ENCODE measurements at places on chromosomes 3 and 15.

GRCh38 chr3:168220556-168220955, 124.8 kb upstream of the GOLIM4 start:
- no peak for DNase-seq

DNA sequence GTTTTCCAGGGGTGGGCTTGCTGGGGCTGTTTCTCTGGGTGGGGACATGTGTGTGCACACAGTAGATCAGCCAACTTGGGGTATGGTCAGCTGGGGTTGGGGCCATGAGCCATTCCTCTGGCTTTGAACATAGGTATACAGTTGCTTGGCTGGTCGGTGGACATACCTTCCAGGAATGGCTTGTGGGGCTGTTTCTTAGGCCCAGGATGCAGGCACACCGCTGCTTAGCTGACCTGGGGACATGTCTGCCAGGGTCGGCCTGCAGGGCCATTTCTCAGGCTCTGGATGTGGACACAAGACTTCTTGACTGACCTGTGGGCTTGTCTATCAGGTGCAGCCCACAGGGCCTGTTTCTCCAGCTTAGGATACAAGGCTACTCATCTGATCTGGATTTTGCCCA, 130.6 kb downstream of the DOCK3 start:
- no peak for DNase-seq

DNA sequence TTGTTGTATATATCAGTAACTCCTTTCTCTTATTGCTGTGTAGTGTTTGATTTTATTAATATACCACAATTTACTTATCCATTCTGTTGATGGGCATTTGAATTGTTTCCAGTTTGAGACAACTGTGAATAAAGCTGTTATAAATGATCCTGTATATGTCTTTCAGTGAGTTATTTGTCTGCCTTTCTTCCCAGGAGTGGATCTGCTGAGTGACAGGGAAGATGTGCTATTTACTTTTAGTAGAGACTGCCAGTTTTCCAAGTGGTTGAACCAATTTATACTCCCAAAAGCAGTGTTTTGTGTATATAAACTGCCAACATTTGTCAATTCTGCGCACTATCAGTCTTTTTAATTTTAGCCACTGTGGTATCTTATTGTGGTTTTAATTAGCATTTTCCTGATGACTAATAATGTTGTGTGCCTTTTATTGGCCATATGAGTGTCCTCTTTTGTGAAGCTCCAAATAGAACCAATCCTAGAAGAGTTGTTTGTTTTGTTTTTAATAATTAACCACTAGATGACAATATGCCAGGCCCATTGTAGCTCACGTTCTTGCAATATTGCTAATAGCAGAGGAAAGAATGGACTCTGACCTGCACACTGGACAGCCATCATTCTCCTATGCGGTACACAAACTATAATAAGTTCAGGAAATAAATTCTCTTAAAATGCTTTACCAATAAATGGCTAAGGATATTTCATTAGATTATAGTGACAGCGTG, 25.3 kb downstream of the TRANK1 start:
- no peak for DNase-seq

DNA sequence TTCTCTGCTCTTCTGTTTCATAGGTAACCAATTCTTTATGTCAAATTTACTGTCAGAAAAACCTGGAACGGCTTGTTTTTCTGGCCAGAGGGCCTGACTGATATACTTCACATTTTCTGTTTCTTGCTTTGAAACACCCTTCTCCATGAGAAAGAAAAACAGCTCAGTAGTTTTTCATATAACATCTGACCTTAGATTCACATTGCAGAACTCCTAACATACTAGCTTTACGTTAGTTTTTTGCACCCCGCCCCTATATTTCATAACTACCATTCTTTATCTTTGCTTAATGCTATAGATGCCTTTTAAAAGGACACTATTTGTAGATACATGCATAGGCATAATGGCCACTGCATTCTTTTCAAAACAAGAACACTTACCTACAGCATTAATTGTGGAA, 83.9 kb upstream of the TSC22D2 start:
- DNase-seq: no peak

DNA sequence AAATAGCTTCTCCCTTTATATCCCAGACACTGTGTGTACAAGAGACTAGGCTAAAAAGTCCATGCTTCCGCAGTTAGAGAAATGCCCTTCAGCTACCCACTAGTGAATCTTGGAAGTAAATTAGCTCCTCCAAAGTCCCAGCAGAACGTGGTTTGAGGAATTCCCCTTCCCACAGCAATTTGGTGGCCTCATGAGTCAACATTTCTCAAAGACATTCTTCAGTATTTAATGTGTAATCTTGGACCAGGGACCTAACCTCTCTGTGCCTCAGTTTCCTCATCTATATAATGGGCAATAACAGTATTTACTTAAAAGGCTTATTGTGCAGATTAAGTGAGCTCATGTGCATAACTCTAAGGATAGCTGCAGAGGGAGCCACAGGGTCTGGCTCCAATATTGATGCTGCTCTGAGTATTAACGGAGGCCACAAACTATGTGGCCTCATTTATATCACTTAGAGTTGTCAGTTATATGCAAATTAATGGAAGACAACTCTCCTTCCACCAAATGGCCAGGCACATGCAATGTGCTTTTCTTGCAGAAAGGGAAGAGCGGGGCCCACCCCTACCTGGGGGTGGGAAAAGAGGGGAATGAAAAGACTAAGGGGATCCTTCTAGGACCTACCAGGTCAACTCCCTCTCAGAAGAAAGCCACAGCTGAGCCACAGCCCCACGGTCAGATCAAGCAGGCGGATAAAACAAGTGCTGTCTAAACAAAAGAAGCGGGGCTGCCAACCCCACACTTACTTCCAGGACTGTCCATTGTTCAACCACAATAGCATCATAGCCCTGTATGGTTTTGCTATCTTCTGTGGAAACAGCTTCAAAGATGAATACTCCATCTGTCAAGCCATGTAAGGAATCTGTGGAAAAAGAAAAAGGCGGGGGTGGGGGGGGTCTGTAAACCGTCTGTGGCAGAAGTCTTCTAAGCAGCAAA, 92.4 kb downstream of the OXNAD1 start:
- no peak for DNase-seq

GRCh38 chr3:152857082-152857481, 22.2 kb downstream of the P2RY1 start:
- DNase-seq: no peak

DNA sequence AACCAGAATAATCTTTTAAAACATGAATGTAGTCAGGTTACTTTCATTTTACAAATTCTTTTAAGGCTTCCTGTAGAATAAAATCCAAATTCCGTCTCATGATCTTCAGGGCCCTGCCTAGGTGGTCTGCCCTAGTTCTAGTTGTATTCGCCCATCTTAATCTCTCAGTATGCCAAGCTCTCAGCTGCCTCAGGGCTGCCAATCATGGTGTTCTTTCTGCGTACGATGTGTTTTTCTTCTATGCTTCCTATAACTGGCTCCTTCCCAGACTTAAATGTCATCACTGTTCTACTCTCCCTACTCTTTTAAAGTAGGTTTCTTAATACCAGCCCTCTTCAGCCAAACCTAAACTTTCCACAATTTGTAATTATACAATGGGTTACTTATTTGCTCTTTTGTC, 107.4 kb downstream of the GREM1 start:
- DNase-seq: no peak

GRCh38 chr3:31051226-31051625, 156.8 kb upstream of the GADL1 start:
- DNase-seq: no peak

DNA sequence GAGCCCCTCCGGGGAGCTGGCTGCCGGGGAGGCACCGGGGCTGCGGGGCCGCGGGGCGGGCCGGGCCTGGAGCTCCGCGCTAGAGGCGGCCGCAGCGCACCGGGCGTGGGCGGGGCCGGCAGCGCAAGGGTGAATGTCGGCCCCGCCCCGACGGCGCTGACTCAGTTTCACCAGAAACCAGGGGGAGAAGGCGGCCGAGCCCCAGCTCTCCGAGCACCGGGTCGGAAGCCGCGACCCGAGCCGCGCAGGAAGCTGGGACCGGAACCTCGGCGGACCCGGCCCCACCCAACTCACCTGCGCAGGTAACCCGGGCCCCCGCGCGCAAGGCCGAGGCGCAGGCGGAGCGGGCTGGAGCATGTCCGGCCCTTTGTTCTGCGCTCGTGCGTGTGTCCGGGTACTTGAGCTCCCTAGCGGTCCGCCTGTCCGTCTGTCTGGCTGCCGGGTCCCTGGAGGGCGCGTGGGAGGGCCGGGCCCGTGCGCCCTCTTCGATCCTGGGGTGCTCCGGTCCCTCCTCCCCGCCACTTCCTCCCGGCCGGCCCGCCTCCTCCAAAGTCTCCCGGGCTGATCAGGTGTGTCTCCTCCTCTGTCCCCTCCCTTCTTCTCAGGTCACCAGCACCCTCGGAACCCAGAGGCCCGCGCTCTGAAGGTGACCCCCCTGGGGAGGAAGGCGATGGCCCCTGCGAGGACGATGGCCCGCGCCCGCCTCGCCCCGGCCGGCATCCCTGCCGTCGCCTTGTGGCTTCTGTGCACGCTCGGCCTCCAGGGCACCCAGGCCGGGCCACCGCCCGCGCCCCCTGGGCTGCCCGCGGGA, at the start of gene SPINT1:
SPINT1 (plus strand) TSS at position 164 of the 811 bp plus-strand sequence; CDS start at position 671, 507 bp downstream.
- peak; percentile 62 for DNase-seq

GRCh38 chr15:71237456-71238188, 122.4 kb downstream of the THSD4 start:
- no peak for DNase-seq

DNA sequence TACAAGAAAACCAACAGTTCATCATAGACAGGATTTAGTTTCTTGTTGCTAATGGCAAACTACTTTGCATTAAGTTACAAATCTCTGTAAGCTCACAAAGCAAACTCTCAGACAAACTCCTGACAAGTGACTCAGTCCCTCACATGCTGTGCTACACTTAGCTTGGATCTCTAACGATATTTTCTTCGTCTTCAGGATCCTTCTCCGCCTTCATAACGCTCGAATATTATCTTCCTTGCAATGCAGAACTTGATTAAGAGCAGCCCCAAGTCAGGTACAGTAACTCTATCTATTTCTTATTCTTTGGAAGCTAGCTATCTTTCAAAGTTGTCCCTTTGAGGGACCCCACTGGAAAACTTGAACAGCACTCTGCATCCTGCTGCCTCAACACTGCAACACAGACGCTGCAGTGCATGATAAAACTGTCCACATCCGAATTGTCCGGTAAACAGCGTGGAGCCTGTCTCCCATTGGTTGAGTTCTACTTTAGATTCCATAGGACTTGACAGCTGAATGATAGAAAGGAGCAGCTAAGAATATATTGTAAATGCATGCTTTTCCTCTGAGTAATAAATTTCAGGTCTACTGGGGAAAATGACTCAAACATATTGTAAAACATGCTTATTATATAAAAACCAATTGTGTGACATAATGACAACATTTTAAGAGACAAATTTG, 61.3 kb downstream of the UACA start:
- no peak for DNase-seq

DNA sequence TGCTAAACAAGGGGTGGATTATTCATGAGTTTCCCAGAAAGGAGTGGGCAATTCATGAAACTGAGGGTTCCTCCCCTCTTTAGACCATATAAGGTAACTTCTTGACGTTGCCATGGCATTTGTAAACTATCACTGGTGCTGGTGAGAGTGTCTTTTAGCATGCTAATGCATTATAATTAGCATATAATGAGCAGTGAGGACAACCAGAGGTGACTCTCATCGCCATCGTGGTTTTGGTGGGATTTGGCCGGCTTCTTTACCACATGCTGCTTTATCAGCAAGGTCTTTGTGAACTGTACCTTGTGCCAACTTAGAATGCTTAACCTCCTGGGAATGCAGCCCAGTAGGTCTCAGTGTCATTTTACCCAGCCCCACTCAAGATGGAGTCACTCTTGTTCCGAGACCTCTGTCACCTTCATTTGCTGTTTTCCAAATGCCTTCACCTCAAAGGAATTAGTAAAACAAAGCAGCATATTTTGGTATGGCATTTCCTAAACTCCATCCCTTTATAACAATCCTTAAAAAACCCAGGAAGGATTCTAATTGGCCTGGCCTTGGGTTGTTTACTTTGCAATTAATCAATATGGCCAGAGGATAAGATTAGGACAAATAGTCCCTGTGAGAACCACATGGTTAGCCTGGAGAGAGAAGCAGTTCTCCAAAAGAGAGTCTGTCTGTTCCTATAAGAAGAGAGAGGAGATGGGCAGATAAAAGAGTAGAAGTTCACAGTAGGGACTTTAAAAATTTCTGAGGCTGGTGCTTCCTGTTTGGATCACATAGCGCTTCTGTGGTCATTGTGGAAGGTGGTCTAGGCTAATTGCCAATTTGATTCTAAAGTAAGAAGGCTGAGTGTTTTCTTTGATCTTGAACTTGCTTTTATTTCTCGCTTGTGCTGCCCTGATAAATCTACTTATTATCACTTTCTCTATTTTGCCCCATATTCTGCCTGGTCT, 155.2 kb upstream of the EOMES start:
- no peak for DNase-seq

DNA sequence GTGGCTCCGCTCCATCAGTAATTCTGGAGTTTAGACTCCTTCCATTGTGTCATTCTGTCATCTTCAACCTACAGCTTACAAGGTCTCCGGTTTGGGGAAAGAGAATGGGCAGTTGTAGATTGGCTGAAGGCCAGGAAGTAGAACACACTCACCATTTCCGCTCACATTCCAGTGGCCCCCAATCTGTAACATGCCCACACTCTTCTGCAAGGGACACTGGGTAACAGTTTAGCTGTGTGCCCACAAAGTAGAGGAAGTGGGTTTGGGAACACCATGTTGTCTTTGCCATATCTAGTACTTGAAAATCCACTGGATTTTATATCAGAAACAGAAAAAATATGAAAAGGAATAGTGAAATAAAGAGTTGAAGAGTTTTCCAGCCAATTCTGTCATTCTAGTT, 153.5 kb downstream of the SV2B start:
- DNase-seq: no peak

DNA sequence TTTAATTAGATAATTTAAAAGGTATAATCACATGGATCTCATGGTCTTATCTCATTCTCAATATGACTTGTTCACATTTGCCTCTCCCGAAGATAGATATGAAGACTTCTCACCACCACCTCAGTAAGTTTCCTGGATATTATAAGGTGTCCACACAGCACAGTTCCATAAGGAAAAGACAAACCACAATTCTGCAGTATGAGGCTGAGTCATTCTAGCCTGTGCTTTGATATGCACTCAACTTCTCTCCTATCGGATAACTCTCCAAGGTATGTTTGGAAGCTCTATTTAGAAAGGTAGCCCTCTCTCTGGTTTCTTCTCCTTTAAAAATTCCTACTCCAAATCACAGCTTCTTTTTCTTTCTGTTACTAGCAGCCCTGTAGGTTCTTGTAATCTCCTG, 612.8 kb downstream of the ZPLD1 start:
- DNase-seq: no peak

DNA sequence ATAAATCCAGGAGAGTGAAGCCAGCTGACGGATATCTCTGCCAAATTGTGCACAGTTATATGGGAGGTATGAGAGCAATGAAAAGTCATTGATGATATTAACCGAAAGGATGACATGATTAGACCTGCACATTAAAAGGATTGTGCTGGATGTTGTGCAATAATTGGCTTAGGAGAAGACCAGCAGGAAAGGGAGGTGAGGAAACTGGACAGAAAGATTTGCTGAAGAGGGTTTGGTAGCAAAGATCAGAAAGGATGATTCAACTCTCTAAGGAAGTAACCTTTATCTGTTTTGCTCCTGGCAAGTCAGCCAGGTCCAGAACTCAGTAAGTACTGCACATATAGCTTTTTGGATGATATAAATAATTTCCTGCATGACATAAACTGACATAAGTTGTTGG, 704.7 kb downstream of the GRM7 start:
- DNase-seq: no peak

All from activated naive CD4-positive, alpha-beta T cell treated with anti-CD3 and anti-CD28 coated beads, Interleukin-2, amount 10 ng/mL, durations not matched to agents 7 days and 5 days (primary cell).